ENCODE measurements at places on chromosomes 11 and 22. TPM values are rescaled to one million over a fixed set of nuclear protein-coding genes. Genes with fewer than 3 reads are reported as not detected.

GRCh38 chr11:538431-539051 is 1.2 kb downstream of the LRRC56 start:
- DNase-seq, result no peak

DNA sequence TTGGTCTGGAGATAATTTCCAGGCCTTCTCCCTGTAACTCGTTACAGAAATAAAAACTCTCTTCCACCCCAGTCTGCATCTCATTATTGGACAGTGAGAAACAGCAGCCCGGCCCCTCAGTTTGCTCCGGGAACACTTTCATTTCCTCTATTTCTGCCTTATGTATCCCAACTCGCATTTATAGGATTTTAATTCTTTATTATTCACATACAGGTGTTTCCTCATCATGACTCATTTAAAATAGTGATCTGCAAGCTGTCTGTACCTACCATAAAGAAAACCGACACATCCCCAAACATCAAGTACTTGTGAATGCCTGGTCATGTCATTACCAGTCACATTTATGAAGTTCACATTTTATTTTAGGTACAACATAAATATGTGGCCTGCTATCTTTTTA is 42.8 kb downstream of the PIWIL3 start:
- no peak for DNase-seq

Gene PHETA2
- polyA plus RNA-seq, result 7.3 TPM

Gene TLCD5
- polyA plus RNA-seq, result 8.6 TPM

DNA sequence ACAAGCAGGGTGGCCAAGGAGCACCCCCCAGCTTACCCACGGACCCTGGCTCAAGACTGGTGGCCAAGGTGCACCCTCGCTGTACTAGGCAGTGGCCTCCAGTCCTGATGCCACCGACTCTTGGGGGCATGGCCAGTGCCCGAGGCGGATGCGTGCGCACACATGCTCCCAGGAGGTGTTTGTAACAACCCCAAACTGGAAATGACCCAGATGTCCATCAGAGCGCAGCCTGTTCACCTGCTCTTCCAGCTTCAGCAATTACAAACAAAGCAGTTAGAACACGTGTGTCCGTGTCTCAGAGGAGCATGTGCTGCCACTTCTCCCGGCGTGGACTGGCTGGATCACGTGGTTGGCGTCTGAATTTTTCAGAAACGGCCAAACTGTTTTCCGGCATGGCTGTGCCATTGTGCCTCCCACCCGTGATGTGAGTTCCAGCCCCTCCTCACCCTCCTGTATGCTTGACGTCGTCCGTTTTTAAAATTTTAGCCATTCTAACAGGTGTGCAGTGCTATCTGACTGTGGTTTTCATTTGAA is 7.1 kb upstream of the MUC6 start:
- DNase-seq, result peak; percentile 10

DNA sequence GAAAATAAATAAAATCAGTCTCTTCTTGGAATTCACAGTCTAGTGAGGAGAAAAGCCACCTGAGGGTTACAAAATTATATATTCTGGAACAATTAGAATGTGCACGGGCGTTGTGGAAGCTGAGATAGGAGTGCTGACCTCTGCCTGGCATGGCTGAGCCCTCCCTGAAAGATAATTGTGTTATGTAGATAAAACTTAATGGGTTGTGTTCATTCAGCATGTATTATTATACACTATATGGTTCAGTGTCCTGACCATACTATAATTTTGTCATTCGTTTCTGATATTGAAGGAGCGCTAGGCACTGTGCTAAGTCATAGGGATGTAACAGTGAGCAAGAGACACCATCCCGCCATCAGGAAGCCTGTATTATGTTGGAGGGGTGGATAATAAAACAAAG is 3.7 kb downstream of the ACAT1 start:
- DNase-seq, result no peak

Gene MS4A3
- polyA plus RNA-seq, result not detected

- no peak for DNase-seq
These were observed 612 bp upstream of the BIRC2 start for GRCh38 chr11:102346456-102346747.

DNA sequence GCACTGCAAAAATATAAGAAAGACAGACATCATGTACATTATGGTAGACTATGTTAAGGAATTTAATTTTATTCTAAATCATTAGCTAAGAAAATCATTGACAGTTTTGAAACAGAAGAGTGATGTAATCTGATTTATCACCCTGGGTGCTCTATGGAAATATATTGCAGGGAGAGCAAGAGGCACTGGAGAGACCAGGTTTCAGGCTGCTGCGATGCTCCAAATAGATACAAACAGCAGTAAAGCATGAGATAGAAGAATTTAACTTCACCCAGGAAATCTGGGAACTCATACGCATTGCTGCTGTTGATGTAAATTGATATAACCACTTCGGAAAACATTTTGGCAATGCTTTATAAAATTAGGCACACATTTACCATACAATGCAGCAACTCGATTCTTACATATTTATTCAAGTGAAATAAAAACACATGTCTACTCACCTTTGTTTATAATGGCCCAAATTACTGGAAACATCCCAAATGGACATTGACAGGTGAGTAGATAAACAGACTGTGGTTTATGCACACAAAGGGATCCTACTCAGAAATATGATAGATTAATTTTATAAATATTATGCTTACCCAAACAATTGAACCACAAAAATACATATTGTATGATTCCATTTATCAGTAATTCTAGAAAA is 535.1 kb upstream of the CHORDC1 start:
- DNase-seq, result no peak

- no peak for DNase-seq
These were observed 488.7 kb downstream of the TBC1D22A start for GRCh38 chr22:47250995-47251765.

GRCh38 chr11:30861064-30861463 is 274.9 kb upstream of the MPPED2 start:
- peak; percentile 63 for DNase-seq

Gene MS4A1
- polyA plus RNA-seq, result not detected

Gene SCGB1C1
- not detected for polyA plus RNA-seq

Gene OR8A1
- polyA plus RNA-seq, result not detected
